ENCODE measurements at places on chromosomes 5 and 9. TPM values are rescaled to one million over a fixed set of nuclear protein-coding genes. Genes with fewer than 3 reads are reported as not detected.

The RANBP17 gene
- total RNA-seq, result 12.6 TPM

The IL13 gene
- 1.4 TPM for total RNA-seq

The BSPRY gene
- total RNA-seq, result 4.3 TPM

The CDX1 gene
- total RNA-seq, result not detected

The PLAC8L1 gene
- total RNA-seq, result not detected
